CD4-positive, alpha-beta T cell treated with Interleukin-1 beta for 1 hour (primary cell): ENCODE measurements at places on chromosomes 6 and 20.

- DNase-seq: no peak
These were observed 69.8 kb upstream of the CCN6 start for GRCh38 chr6:111984081-111984480.

DNA sequence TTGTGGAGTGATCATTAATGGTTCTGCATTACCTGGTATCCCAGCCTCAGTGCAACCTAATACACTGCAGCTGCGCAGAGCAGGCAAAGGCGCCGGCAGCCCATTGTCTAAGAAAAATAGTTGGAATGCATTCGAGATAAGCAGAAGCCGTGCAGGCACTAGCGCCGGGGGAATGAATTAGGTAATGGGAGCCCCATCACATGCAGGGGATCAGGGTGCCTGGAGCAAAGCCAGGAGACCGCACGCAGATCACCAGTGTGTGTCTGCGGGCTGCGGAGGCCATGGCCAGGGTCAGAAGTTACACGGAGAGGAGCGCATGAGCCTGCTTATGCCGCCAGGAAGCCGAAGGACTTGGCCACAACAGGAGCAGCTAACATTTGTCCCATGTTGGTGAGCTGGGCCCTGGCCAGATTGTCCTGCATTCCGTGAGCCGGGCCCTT lies 156.8 kb downstream of the DLL1 start:
- DNase-seq: no peak

DNA sequence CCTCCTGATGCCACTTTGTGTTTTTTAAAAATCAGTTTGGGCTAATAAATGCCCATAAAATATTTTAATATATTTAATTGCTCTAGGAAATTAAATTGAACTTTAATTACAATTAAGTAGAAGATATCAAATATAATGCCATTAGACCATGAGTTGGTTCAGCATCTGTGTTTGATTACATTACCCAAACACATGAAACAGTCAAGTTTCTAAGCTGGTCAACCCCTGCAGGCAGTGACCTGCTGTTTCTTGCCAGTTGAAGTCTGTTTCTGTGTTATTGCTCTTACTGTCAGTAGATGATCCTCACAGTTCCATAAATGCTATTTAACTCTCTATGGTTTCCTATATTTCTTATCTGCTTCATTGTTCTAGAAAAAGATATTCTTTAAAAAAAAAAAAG lies 9.7 kb upstream of the TENT5A start:
- no peak for DNase-seq

- DNase-seq: no peak
These were observed 21.9 kb downstream of the NCOA7 start for GRCh38 chr6:125812394-125813292.

GRCh38 chr6:147054158-147054557 lies 150.1 kb upstream of the STXBP5 start:
- DNase-seq: no peak

GRCh38 chr20:37573626-37574198 lies 46.0 kb upstream of the BLCAP start:
- no peak for DNase-seq

DNA sequence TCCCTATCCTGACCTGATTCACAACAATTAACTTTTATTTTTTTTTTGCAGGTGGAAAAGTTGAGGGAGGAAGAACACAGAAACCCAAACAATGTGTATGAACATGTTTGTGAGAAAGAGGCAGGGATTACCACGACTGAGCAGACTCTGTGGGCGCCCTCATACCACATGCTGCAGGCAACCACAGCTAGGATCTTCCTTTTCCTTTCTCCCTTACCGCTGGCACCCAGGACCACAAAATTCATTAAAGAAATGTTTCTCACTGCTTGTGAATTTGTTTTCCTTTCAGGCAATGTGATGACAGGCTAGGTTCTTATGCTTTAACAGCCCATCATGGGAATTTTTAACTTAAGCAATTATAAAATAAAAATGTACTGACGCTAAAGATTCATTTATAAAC lies 287.1 kb downstream of the GMDS start:
- no peak for DNase-seq

DNA sequence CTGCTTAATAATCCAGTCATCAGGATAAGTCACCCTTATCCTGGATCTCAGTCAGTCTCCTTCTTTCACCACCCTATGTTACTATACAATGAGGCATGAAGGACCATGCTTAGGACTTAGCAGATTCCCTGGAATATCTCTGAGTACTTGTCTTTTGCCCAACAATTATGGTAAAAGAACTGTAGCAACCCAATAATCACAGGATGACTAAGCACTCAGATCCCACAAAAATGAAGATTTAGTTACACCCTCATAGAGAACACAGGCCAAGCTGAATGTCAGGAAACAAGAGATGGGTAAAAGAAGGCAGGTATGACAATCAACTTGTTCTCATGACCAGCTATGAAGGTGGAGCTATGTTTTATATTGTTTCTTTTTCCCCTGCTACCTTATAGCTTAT lies 91.4 kb downstream of the EDN1 start:
- DNase-seq: no peak

- DNase-seq: no peak
These were observed 57.1 kb upstream of the CEP162 start for GRCh38 chr6:84284428-84285049.

DNA sequence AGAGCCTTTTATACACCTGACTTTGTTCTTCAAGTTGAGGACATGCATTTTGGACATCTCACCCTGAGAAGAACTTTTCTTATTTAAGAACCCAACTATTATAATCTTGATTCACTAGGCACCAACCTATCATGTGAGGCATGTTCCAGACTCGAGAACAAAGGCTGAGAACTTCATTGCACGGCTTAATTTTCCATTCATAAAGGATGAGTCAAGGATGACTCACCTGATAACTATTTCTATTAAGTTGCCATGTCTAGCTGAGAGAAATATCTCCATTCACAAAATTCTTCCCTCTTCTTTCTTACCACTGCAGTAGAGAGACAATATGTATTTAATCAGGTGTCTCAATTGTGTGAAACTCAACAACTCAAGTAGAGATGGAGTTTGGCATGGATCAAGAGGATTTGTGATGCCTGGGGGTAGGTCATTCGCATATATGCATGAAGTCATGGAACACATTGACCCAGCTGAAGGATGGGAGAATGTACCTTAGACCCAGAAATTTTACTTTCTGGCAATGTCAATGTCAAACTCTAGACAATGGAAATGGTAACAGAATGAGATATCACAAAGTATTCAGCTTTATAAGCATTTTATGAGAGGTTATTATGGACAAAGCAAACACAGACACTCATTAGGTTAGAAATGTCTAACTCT lies 208.7 kb upstream of the PRND start:
- DNase-seq: no peak

DNA sequence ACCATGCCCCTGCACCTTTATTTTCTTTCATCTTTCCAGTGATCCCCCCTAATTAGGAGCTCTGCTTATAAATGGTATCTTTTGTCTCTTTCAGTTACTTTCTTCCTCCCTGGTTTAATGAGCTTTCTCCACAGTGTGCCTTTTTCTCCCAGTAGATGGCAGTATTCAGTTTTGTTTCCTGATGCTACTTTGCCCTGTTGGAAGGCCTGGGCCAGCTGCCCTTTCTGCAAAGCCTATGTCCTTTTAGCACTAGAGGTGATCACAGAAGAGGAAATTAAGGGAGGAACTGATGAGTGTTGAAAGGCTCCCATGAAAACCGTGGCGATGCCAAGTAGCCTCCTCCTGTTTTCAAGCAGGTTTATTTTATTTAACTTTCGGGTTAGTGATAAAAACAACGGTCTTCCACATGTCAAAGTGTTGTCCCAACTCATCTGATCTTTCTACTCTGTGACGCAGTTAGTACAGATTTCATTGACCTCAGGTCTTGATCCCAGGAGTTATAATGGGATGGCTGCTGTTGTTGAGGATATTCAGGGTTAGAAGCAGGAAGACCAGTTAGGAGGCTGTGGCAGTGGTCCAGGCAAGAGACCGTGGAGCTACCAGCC lies 184.2 kb upstream of the BMP2 start:
- no peak for DNase-seq
